ENCODE measurements at places on chromosomes 2 and 18. TPM values are rescaled to one million over a fixed set of nuclear protein-coding genes. Genes with fewer than 3 reads are reported as not detected.
A peak's percentile ranks its signal among the peaks of the same experiment; 100 is the strongest.

DNA sequence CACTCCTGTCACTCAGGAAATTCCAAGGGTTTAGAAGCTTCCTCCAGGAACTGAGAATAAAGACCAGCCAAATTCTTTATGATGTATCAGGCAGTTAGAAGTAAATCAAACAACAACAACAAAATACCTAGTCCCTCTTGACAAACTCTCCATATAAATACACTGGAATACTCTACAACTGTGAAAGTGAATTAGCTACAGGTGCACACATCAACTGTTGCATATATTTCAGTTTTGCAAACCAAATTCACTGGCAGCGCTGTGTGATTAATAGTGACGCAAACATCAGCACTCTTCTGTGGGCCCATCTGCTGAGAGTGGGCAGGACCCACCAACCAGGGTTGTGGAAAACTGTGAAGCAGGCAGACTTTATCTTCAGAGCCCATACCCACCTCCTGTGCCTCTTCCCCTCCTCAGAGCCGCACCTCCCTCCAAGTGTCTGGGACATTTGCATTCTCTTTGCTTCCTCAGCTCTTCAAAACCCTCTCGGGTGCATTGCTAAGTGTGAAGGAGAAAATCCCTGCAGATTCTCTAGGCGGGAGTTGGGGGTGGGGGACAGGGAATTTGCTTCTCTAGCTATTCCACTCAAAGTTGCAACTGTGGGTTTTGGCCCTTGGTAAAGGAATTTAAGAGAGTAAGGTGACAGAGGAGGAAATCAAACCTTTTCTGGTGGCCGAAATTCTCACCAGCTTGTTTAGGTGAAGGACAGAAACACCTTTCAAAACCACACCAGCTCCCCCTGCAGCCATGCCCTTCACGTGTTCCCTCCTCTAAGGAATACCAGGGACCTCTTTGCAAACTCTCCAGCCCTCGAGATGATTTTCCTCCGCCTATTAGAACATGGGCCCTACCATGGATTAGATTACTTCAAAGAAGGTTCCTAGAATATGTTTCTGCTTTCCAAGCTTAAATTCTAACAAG, 119.3 kb downstream of the MRO start:
- no peak for DNase-seq

DNA sequence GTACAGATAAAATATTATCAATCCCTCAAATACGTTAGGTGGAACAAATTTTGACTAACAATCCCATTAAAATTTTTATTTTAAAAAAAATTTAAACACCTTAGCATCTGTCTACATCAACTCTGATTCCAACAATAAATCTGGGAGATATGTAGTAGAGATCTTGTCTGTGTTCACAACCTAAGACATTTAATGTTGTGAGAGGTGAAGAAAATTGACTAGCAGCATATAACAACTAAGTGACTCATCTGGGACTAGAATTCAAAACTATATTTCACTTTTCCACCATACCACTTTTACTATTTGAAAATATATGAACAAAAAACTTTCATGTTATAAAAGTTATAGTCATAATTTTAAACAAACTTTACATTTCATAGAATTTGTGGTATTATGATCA, 97.9 kb downstream of the ATAD2B start:
- no peak for DNase-seq

DNA sequence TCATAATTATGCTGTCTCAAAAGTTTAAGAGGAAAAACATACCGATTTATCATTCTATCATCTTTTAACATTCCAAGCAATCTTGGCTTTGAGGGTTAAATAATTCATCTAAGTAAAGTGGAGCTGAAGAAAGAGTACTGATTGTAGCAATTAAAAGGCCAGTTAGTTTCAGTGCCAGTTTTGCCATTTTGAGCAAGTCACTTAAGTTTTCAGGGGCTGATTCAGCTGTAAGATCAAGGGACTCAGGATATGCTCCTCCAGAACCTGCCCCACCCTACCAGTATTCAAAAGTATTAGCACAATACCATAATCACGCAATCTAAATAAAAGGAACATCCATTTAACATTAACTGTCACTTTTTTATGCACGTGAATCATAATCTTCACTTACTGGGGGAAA, 1.9 kb downstream of the SS18 start:
- peak; percentile 40 for DNase-seq

GRCh38 chr18:79766308-79766707, 31.4 kb upstream of the KCNG2 start:
- no peak for DNase-seq

- no peak for DNase-seq
Observed at GRCh38 chr2:130755256-130756052, at the start of gene AMER3. AMER3 (plus strand) TSS chr2:130755540; CDS start chr2:130762073, 6,533 bp downstream.

DNA sequence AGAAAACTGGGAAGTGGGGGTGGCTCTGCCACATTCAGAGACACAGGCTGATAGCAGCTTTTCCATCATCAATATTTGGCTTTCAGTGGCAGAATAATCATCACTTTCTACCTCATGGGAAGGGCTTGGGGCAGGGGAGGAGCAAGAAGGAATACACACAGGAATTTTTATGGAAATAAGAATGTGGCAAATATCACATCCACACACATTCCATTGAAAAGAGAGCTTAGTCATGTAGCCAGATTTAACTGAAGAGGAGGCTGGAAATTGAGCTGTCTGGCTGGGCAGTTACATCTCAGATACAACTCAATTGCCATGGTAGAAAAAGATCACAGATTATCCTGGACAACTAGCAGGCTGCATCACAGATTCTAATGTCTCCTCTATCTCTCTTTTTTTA, 1474.0 kb upstream of the ACVR2A start:
- no peak for DNase-seq

- no peak for DNase-seq
Observed at GRCh38 chr2:148653437-148653836, 8.9 kb downstream of the EPC2 start.

DNA sequence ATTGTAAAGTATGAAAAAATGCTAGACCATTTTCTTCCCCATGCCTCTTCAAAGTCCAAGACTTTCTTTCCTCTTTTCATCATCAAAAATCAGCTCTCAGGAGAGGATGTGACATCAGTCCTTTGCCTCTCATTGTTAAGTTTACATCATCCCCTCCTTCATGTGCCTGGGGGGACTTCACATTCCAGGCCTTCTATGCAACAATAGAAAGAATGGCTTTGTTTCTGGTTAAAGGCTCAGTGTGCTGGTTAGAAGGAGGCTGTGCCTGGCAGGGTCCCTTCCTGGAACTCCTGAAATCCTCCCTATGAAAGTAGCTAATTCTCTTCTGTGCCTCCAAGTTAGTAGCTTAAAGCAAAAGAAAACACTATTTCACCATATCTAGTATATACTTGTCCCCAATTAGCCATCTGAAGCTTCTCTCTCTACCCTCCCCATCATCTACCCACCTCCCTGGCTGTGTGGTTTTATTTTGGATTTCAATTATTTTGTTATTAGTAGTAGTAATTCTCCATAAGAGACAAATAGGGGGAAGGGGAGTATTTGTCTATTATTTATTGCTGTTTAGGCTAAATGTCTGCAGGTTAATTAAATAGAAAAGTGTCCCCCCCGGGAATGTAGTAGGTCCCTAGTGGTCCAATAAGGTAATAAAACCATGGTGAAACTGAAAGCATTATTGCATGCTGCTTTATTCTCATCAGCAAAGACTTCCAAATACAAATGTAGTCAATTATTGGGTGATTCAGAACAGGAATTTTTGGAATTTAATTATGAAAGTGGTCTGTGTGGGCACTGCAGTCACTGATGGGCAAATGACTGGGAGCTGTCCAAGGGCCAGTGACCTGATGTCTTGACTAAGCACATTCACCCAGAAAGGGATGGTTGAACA, 69.0 kb downstream of the CPO start:
- DNase-seq: peak; percentile 35

DNA sequence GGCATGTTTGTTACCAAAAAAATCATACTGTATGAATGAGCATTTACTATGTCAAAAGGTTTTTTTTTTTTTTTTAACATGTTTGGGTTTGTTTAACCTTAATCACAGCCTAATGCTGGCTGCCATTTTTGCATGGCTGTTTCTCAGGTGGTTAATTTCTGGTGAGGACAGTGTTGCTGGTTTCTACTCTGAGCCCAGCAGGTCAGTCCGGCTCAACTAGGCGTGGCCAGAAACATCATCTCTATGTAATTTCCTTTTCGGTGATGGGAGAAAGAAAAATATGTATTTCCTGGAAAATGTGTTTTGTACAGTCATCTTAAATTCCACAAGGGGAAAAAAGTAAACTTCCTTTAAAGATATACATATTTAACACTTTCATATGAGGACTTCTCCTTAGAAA, 24.9 kb upstream of the BZW1 start:
- peak; percentile 91 for DNase-seq

Gene ERBB4
- 0.74 TPM for total RNA-seq

Gene OTOS
- total RNA-seq: not detected

Gene CNGA3
- not detected for total RNA-seq

Gene KCNG2
- not detected for total RNA-seq

Gene SULT1C4
- total RNA-seq: 28.2 TPM

Data from endothelial cell of umbilical vein (primary cell).